ENCODE measurements at places on chromosomes 2 and 18.

- no peak for DNase-seq
Observed at GRCh38 chr2:239375278-239376061, 25.4 kb downstream of the HDAC4 start.

- DNase-seq, result no peak
Observed at GRCh38 chr18:73007195-73007914, 139.6 kb upstream of the NETO1 start.

GRCh38 chr2:64186699-64187605, 42.7 kb upstream of the PELI1 start:
- DNase-seq, result no peak

DNA sequence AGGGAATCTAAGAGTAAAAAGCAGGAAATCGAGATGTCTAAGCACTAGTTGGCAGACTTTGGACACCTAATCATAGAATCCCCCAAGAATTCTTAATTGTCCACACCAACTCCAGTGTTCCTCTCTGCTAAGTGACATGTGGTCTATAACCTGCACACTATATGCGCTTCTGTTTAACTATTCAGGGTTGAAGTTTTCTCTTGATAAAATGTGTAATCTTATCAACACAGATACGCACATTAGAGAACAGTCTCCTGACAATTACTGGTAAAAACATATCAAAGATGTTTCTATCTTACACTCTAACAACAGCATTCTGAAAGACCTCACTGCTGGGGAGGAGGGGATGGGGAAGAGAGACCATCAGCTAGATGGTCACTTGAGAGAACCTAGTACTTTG, 3.9 kb downstream of the ABCB11 start:
- DNase-seq, result no peak

- no peak for DNase-seq
Observed at GRCh38 chr2:58237741-58238140, 3.4 kb downstream of the FANCL start.

GRCh38 chr2:201280191-201281040, 20.1 kb downstream of the CASP8 start:
- no peak for DNase-seq

GRCh38 chr2:194103941-194104659, 1552.9 kb upstream of the SLC39A10 start:
- no peak for DNase-seq

DNA sequence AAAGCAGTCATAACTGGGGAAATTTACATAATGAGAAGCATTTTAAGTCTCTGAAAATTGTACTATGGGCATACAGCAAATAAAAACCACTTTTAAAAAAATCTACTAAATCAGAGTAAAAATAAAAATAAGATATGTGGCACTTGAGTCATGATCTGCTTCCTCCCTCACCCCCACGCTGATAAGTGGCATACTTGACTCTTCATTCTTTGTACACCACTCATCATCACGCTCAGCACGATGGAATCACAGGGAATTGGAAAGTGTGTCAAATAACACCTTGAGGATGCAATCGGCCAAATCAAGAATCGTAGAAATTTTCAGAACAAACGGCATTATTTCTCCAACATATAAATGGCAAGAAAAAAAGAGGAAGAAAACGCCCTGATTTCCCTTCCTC, 41.1 kb upstream of the REG3G start:
- no peak for DNase-seq

- no peak for DNase-seq
Observed at GRCh38 chr2:126878601-126879000, 20.1 kb upstream of the TEX51 start.

DNA sequence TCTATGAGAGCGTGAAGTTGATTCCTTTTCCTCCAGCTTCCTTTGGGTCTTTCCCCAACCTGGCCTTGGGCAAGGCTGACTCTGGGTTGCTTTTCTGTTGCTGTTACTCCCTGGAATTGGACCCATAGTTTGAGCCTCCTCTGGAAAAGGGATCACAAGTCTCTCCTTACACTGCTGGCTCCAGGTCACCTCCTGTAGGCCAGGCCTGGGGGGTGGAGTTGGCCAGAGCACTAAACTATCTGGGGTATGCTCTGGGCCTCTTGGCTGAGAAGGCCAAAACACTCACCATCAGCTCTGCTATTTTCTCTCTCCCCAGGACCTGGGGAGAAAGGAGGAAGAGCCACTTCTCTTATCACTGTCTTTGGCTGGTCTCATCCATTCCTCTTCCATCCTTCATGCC, 56.5 kb upstream of the NCOA1 start:
- DNase-seq, result no peak

- no peak for DNase-seq
Observed at GRCh38 chr2:215901796-215902195, 111.6 kb downstream of the MREG start.

DNA sequence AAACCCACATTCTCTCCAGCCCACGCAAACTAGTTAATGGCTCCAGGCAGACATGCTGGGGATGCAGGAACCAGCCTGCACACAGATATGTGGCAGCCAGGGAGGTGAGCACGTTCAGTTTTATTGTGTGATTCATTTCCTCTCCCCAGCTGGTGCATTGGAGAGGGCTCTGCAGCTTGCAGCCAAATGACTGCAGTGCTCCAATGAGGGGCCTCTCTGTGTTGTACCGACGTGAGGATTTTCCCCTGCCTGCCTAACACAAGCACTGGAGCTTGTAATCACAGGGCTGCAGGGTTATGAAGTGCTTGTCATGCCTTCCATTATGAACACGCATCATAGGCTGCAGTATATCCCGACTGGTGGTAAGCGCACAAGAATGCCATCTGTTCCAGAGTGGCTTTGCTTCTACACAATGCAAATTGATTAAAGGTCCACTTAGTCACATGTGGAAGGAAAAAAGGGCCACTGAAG, 92.3 kb upstream of the THUMPD2 start:
- DNase-seq, result no peak

- no peak for DNase-seq
Observed at GRCh38 chr2:128486640-128487375, 168.1 kb upstream of the HS6ST1 start.

DNA sequence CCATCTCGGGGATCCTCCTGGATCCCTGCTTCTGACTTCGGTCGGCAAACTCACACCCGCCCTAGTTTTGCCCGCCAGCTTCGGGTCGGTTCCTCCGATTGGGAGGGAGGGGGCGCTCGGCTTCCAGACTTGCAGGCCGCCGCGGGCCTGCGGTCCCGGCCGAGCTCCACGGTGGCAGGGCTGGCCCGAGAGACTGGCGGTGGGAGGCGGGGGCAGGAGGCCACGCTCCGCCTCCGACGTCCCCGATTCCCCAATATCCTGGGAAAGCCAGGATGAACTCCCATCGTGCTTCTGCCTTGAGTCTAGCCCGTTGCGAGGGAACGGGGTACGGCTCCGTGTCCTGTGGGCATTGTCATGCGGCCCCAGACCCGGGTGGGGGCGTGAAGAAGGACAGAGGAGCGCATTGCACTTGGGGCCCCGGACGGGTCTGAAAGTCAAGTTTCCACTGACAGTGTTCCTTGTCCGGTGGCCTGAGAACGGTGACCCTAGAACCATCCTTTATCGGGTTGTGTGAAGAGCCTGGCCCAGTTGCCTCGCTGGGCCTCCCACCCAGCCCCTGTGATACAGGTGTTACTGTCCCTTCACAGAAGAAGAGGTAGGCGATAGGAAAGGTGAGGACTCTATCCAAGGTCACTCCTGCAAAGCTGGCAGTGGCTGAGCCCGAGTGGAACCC, 2.4 kb upstream of the INHBB start:
- DNase-seq, result no peak

- no peak for DNase-seq
Observed at GRCh38 chr2:179049203-179049545, 763 bp downstream of the CCDC141 start.

DNA sequence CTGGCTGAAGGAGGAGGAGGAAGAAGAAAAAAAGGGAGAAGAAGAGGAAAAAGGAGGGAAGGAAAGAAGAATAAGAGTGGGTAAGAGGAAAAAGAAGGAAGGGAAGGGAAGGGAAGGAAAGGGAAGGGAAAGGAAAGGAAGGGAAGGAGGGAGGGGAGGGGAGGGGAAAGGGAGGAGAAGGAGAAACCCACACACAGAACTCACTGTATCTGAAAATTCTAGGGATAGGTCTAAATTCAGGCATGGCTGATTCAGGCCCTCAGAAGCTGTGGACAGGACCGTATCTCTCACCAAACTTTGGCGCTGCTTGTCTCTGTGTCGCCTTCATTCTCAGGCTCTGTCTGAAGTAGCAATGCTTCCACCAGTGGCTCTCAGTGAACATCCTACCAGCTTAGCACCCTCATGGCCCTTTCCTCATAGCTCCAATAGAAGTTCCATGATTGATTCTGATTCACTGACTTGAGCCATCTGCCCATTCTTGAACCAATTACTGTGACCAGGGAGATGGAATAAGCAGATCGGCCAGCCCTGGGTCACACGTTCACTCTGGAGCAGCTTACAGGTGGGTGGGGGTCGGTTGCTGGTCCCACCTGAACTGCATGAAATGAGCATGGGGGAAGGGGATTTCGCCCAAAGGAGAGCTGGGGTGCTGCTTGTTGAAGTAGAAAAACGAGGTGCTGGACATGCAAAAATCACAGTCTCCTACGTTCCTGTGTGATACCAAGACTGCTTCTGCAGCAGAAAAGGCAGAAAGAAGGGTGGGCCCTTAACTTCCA, 59.7 kb downstream of the TTC32 start:
- no peak for DNase-seq

GRCh38 chr18:13791181-13791580, 32.8 kb upstream of the MC5R start:
- DNase-seq, result no peak

GRCh38 chr2:926259-926793, 24.3 kb upstream of the SNTG2 start:
- DNase-seq, result no peak

DNA sequence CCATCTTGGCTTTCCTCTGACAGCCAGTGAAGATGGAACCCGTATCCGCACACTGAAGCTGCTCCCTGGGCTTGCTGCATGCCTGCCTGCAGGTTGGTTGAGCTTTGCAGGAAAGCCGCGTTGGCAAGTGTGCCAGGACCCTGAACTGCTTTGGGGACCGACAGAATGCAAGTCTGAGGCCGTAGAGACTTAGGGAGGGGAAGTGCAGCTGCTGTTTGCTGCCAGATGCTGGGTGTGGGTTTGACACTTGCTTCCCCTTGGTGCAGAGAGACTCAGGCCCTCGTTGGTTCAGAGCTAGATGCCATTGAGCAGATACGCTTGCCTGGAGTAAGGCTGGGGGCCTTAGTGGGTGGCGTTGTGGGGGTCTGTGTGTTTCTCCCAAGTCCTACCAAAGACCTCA, 13.1 kb upstream of the PHLPP1 start:
- no peak for DNase-seq

GRCh38 chr18:13563390-13563805, 163.0 kb downstream of the FAM210A start:
- no peak for DNase-seq

DNA sequence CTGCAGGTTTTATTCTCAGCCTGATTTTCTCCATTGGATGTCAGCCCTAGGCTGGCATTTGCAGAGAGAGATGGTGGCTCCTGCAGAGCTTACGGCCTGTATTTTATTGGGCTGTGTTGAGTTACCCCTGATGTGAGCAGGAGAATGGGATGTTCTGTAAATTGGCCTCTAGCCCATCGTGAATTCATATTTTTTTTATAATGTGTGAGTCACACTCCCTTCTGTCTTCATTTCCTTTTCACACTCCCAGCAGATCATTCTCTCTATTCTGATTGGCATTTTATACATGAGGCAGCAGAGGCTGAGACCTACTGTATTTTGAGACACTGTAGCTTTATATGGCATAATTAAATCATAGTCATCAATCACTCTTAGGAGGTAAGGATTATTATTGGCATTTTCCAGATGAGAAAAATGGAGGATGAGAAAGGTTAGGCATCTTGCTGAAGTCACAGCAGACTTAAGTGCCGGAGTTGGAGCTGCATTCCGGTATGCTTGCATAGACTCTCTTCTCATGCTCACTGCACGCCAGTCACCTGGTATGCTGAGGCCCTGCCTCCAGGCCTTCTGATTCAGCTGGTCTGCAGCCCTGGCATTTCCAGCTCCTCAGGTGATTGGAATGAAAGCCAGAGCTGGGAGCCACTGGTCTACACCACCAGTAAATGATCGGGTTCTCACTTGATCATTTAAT, 142.4 kb downstream of the NEDD4L start:
- no peak for DNase-seq

- DNase-seq, result no peak
Observed at GRCh38 chr2:134169788-134170187, 84.1 kb upstream of the MGAT5 start.

DNA sequence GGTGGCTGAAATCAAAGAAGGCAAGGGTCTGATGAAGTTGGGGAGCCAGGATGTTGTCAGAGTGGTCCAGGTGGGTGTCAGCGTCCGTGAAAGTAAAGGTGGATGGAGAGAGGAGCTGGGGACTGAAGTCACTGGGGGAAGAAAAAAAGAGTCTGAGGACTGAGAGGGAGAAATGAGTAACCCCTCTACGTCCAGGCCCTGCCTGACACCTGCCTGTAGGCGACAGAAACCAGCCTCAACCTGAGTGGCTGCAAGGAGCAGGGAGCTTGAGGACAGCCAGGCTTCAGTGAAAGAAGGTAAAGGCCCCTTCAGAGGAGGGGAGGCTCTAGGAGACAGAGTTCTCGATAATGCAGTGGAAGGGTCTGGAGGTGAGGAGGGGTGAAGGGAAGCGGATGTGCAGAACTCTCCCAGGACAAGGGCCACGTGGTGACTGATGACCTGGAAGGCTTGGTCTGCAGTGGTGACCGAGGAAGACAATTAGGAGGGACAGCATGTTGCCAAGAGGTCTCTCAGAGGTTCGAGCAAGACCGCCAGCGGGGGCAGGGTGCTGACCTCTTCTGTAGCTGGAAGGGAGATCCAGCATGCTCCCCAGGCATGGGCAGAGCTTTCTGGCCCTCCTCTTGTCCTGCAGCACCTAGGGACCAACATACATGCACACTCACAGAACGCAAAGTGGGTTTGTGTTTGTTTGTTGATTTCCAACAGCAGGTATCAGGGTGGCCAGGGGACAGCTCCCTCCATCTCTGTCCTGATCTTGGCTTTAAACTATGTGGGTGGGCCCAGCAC, 86.6 kb upstream of the TMEM247 start:
- no peak for DNase-seq

DNA sequence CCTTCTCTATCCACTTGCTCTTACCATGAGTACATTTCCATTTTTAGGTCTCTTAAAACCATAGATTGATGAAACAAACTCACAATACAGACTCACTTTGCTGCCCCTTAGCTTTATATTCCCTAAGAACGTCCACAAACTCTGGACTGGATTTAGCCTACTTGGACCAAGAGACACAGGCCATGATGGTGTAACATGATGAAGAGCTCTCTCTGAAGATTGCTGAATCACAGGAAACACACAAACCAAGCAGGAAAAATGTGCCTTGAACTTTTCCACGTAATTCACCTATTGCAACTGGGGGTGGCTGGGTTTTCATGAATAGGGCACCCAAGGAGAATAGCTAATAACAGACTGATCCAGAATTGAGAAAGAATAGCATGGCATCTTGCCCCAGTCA, 201.7 kb upstream of the RBBP8 start:
- DNase-seq, result no peak

GRCh38 chr2:158154596-158154995, 52.9 kb downstream of the UPP2 start:
- no peak for DNase-seq

- DNase-seq, result peak; percentile 72
Observed at GRCh38 chr18:37778417-37779165, 213.0 kb upstream of the CELF4 start.

GRCh38 chr2:133421516-133422324, 146.5 kb downstream of the NCKAP5 start:
- peak; percentile 8 for DNase-seq

- DNase-seq, result no peak
Observed at GRCh38 chr2:72998234-72998651, 73.3 kb downstream of the SFXN5 start.

GRCh38 chr2:168060986-168061750, 186.2 kb downstream of the STK39 start:
- DNase-seq, result no peak

- DNase-seq, result no peak
Observed at GRCh38 chr2:149650006-149650405, 62.4 kb upstream of the MMADHC start.

All from NCI-H1092 (cell line).